Ovary (tissue), 10 donors: ENCODE measurements at places on chromosomes 7 and 10. TPM values are rescaled to one million over a fixed set of nuclear protein-coding genes. Genes with fewer than 3 reads are reported as not detected.

DNA sequence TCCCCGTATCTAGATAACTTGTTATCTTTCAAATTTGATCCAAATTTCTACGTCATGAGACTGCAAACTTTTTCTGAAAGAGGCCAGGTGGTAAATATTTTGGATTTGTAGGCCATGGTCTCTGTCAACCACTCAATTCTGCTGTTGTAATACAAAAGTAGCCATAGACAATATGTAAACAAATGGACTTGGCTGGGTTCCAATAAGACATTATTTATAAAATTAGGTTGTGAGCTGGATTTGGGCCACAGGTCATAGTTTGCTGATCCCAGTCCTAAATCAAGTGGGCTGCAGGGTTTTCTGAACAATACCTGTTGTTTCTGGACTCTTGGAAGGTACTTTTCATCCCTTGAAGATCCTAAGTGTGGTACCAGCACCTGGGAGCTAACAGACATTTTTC, 1178.0 kb downstream of the SORCS1 start:
- DNase-seq: no peak

- DNase-seq: peak; percentile 36
Measured at GRCh38 chr7:30471205-30471604, 7.4 kb downstream of the NOD1 start.

DNA sequence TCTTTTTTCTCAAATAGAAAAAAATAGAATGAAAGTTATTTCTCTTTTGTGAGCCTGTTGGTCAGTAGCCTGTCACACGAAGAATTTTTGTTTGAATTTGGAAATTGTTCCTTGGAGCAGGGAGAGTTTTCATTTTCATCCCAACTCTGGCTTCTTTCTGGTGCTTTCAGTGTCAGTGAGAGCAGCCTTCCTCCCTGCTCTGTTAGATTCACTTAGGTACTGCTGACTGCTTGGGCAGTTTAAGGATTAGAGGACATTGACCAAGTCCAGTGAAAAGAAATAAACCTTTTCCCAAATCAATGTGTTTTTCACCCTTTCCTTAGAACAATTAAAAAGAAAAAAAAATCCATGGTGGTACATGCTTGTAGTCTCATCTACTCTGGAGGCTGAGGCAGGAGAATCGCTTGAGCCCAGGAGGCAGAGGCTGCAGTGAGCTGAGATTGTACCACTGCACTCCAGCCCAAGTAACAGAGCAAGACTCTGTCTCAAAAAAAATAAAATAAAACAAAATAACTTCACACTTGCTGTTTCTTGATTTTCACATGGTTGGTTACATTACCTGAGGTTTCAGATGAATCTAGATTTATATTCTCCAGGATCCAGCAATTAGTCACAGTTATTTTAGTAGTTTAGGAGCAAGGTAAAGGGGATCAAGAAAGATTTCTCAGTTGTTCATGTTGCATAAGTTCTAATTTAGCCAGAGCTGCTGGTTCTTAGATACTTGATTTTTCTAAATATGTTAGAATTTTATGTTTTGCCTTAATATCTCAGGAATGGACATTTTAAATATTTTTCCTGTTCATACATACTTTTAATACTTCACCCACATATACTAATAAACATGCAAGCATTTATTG, 63.1 kb downstream of the ZNRF2 start:
- no peak for DNase-seq

The OR2A1 gene
- total RNA-seq: 0.40 TPM

The SPAG6 gene
- 0.95 TPM for total RNA-seq
